ENCODE measurements at places on chromosomes 4 and X. TPM values are rescaled to one million over a fixed set of nuclear protein-coding genes. Genes with fewer than 3 reads are reported as not detected.

DNA sequence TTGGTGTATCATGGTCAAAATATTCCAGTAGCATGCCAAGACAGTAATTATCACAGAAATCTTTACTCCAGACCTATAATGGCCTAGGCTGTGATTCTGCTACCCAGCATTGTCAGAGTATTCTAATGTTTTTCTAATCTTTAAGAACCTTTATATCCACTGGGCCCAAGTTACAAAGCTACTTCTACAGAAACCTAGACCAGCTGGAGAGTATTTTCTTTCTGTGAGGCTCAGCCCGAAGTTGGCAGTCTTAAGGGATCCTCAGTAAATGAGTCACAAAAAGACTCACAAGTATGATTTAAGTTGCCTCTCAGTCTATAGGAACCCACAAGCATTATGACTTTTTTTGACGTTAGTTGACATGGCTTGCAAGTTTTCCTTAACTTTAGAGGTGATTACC is 638.5 kb upstream of the FAM241A start:
- no peaks in the 10 kb centered on the region for H3K27me3 ChIP-seq
- no peak overlapping the region for H3K27ac ChIP-seq
- no peaks in the 10 kb centered on the region for H3K4me1 ChIP-seq
- no peaks in the 10 kb centered on the region for H3K36me3 ChIP-seq

DNA sequence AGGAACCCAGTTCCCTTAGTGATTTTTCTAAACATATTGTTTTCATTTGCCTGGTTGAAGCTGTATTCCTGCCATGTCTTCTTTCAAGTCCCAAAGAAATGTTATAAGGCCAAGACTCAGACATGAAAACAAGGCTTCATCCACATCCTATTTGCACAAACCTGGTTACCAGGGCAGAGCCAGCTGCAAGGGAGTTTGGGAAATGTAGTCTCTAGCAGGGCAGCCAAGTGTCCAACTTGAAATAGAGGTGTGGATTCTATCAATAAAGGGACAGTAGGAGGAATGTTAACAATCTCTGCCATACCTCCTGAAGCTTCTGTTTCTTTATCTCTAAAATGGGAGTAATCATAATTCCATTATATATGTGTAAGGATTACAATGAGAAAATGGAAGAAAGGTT is 56.6 kb downstream of the INTS12 start:
- no peaks in the 10 kb centered on the region for H3K4me1 ChIP-seq
- peaks cover 6% of the 10 kb centered on the region for H3K27me3 ChIP-seq
- H3K27ac ChIP-seq = no peak overlapping the region
- H3K36me3 ChIP-seq = no peaks in the 10 kb centered on the region

DNA sequence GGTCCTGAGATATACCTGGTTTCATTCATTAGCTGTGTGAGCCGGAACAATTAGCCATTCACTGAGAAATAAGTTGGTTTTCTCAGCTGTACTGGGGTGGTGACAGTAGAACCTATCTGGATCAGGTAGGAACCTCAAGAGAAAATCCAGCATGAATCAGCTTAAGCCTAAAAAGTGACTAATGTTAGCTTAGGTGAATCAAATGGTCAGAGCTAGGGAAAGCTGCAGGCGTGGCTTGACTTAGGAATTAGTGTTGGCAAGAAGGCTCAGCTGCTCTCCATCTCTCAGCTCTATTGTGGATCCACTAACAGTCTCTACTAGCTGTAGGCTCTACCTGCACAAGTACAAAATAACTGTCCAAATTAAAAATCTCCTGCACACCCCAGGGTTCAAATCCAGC is 1025.5 kb downstream of the RAB28 start:
- no peaks in the 10 kb centered on the region for H3K36me3 ChIP-seq
- no peak overlapping the region for H3K4me3 ChIP-seq
- DNase-seq = no peak
- H3K27me3 ChIP-seq = no peaks in the 10 kb centered on the region

DNA sequence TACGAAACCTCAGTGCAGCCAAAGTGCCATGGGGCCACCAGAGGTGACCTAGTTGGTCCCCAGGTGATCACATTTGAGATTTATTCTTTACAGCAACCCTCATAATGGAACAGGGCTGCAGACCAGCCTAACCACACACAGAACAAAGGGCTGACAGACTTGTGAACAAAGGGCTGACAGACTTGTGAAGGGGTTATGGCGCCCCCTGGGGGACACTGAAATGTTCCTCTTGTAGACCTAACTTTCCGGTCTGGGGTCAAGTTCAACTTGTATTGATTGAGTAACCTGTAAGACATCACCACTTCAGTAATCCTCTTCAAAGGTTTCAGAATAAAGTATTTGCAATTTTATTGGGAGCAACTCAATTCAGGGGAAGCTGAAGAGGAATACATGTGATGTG is 175.9 kb upstream of the RPS6KA3 start:
- peak; percentile 61 for DNase-seq
- no peak overlapping the region for H3K4me3 ChIP-seq
- no peak overlapping the region for H3K27ac ChIP-seq

DNA sequence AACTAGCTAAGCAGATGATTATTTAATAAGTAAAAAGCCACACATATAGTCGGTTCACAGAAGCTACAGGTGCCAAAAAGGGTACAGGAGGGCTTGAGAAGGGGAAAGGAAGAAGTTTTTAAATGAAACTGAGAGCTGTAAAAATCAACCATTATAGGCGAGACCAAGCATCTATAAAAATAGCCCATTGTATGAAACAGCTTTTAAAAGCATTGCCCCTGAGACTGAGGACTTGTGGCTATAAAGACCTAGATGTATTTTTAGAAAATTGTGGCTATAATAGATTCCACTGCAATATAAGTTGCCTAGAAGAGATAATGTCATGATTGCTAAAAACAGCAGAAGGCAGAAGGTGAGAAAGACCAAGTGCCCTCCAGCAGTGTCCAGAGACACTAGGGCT is 15.0 kb upstream of the TTC29 start:
- DNase-seq = no peak
- H3K4me3 ChIP-seq = no peak overlapping the region
- peaks cover 6% of the 10 kb centered on the region for H3K27me3 ChIP-seq
- H3K4me1 ChIP-seq = no peaks in the 10 kb centered on the region
- H3K27ac ChIP-seq = no peak overlapping the region

- no peak overlapping the region for H3K4me3 ChIP-seq
- peaks cover 4% of the 10 kb centered on the region for H3K4me1 ChIP-seq
- H3K27ac ChIP-seq = no peak overlapping the region
- H3K36me3 ChIP-seq = no peaks in the 10 kb centered on the region
These were observed 592.9 kb downstream of the BCOR start for GRCh38 chrX:39504850-39505259.

The NPY2R gene
- total RNA-seq = not detected

GRCh38 chrX:108165383-108166111 is 74.0 kb downstream of the ATG4A start:
- H3K4me1 ChIP-seq = no peaks in the 10 kb centered on the region
- no peaks in the 10 kb centered on the region for H3K36me3 ChIP-seq
- no peak for DNase-seq

The MAPK10 gene
- 0.20 TPM for total RNA-seq

The AFF2 gene
- 3.4 TPM for total RNA-seq

- H3K27me3 ChIP-seq = no peaks in the 10 kb centered on the region
- H3K27ac ChIP-seq = peak overlapping the region; percentile 2
- peaks cover 35% of the 10 kb centered on the region for H3K4me1 ChIP-seq
- no peak overlapping the region for H3K4me3 ChIP-seq
These were observed 90.6 kb downstream of the LRP2BP start for GRCh38 chr4:185304944-185305690.

The GABRG1 gene
- not detected for total RNA-seq

The ENPP6 gene
- total RNA-seq = not detected

The USP17L27 gene
- total RNA-seq = not detected

- no peaks in the 10 kb centered on the region for H3K36me3 ChIP-seq
- H3K27ac ChIP-seq = no peak overlapping the region
- no peaks in the 10 kb centered on the region for H3K27me3 ChIP-seq
- H3K4me1 ChIP-seq = no peaks in the 10 kb centered on the region
- no peak overlapping the region for H3K4me3 ChIP-seq
These were observed 178.5 kb downstream of the SHOX start for GRCh38 chrX:809081-809480.

GRCh38 chr4:83510442-83510841 is 25.5 kb upstream of the GPAT3 start:
- no peaks in the 10 kb centered on the region for H3K27me3 ChIP-seq
- no peak overlapping the region for H3K27ac ChIP-seq
- DNase-seq = no peak

- no peak overlapping the region for H3K4me3 ChIP-seq
- no peak overlapping the region for H3K27ac ChIP-seq
- H3K4me1 ChIP-seq = no peaks in the 10 kb centered on the region
- DNase-seq = no peak
- no peaks in the 10 kb centered on the region for H3K36me3 ChIP-seq
These were observed 527.2 kb upstream of the EPHA5 start for GRCh38 chr4:66197451-66197850.

DNA sequence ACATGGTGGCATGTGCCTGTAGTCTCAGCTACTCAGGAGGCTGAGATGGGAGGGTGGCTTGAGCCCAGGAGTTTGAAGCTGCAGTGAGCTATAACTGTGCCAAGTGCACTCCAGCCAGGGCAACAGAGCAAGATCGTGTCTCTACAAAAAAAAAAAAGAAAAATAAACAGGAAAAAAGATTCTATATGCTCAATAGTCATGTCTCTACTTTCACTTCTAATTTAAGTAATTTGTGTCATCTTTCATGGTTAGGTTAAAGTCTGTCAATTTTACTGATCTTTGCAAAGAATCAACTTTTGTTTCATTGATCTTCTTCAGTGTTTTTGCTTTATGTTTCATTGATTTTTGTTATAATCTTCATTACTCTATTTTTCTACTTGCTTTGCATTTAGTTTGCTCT is 106.2 kb upstream of the MAB21L2 start:
- no peak overlapping the region for H3K4me3 ChIP-seq
- DNase-seq = no peak
- no peaks in the 10 kb centered on the region for H3K4me1 ChIP-seq
- H3K36me3 ChIP-seq = peaks cover 36% of the 10 kb centered on the region
- H3K27ac ChIP-seq = no peak overlapping the region

The CSAG1 gene
- not detected for total RNA-seq

The CDX4 gene
- not detected for total RNA-seq

GRCh38 chr4:186826846-186827533 is 103.3 kb upstream of the FAT1 start:
- H3K4me3 ChIP-seq = no peak overlapping the region
- no peaks in the 10 kb centered on the region for H3K4me1 ChIP-seq
- no peak for DNase-seq
- no peaks in the 10 kb centered on the region for H3K36me3 ChIP-seq
- no peak overlapping the region for H3K27ac ChIP-seq

DNA sequence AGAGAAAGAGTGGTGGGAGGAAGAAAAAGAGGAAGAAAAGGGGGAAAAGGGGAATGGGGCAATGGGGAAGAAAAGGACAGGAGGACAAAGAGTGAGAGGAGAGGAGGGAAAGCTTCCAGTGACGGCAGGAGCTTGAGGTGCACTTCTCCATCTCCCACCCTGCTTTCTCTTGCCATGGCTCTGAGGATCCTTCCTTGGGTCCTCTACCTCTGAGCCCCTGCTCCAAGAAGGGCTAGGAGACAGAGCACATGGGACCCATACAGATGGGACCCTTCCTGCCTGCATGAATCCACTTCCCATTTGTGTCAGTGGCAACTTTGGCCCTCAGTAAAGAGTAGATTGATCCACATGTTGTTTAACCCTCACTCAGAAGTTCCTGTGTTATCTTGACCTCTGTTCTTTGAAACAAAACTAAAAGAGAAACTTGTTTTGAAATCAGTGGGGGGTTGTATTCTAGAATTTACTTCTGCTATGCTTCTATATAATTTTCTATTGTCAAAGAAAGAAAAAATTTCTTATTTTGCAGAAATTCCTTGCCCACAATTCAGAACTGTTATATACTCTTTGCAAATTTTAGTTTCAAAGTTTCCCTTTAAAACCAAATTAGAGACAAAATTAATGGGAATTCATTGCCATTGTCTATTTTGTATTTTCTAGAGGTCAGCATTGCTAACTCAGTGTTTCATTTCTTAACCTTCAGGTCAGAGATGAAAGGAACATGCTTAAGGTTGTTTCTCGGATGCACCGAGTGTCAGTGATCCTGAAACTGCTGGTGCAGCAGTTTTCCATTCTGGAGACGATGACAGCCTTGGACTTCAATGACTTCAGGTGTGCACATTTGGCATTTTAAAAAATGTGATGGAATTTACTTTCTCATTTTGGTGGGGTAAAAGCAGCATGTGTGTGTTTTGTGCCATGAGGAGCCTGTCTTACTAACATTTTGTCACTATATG is 5.0 kb downstream of the TDO2 start:
- no peaks in the 10 kb centered on the region for H3K4me1 ChIP-seq
- no peak for DNase-seq
- H3K4me3 ChIP-seq = no peak overlapping the region

GRCh38 chrX:124300405-124300804 is 32.1 kb upstream of the TEX13D start:
- H3K27ac ChIP-seq = no peak overlapping the region
- H3K4me3 ChIP-seq = no peak overlapping the region
- H3K36me3 ChIP-seq = no peaks in the 10 kb centered on the region
- no peak for DNase-seq
- no peaks in the 10 kb centered on the region for H3K4me1 ChIP-seq

- no peaks in the 10 kb centered on the region for H3K36me3 ChIP-seq
- no peak for DNase-seq
- H3K27me3 ChIP-seq = no peaks in the 10 kb centered on the region
- H3K4me3 ChIP-seq = no peak overlapping the region
- no peak overlapping the region for H3K27ac ChIP-seq
These were observed 64.3 kb downstream of the TIGD2 start for GRCh38 chr4:89175611-89176010.

- H3K27ac ChIP-seq = no peak overlapping the region
- H3K4me3 ChIP-seq = no peak overlapping the region
- no peak for DNase-seq
- H3K4me1 ChIP-seq = no peaks in the 10 kb centered on the region
These were observed 789.0 kb downstream of the TECRL start for GRCh38 chr4:63620271-63620670.

DNA sequence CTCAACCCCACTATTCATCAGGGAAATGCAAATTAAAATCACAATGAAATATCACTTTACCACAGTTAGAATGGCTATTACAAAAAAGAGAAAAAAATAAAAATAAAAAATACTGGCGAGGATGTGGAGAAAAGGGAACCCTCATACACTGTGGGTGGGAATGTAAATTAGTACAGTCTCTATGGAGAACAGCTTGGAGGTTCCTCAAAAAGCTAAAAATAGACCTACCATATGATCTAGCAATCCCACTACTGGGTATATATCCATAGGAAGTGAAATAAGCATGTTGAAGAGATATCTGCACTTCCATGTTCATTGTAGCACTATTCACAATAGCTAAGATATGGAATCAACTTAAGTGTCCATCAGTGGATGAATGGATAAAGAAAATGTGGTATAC is 50.5 kb upstream of the PAGE1 start:
- no peaks in the 10 kb centered on the region for H3K4me1 ChIP-seq
- H3K4me3 ChIP-seq = no peak overlapping the region
- DNase-seq = no peak
- H3K27me3 ChIP-seq = peaks cover 12% of the 10 kb centered on the region
- H3K36me3 ChIP-seq = no peaks in the 10 kb centered on the region
- H3K27ac ChIP-seq = no peak overlapping the region

Data from activated B cell treated with CpG ODN at 0.5 μM for 24 hours (primary cell).